ENCODE measurements at places on chromosomes 12 and 14.

GRCh38 chr12:89073027-89073398 lies 279.3 kb downstream of the DUSP6 start:
- no peak for DNase-seq

DNA sequence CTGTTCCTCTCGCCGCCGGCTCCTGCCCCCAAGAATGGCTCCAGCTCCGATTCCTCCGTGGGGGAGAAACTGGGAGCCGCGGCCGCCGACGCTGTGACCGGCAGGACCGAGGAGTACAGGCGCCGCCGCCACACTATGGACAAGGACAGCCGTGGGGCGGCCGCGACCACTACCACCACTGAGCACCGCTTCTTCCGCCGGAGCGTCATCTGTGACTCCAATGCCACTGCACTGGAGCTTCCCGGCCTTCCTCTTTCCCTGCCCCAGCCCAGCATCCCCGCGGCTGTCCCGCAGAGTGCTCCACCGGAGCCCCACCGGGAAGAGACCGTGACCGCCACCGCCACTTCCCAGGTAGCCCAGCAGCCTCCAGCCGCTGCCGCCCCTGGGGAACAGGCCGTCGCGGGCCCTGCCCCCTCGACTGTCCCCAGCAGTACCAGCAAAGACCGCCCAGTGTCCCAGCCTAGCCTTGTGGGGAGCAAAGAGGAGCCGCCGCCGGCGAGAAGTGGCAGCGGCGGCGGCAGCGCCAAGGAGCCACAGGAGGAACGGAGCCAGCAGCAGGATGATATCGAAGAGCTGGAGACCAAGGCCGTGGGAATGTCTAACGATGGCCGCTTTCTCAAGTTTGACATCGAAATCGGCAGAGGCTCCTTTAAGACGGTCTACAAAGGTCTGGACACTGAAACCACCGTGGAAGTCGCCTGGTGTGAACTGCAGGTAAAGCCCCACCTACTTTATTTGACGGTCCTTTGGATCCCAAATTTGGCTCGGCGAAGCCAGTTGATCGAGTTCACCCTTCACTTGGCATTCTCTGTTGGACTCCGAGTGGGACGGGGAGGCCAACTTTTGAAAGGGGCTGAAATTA lies 1.5 kb downstream of the WNK1 start:
- no peak for DNase-seq

GRCh38 chr12:129830796-129831195 lies 73.0 kb downstream of the TMEM132D start:
- DNase-seq, result no peak

DNA sequence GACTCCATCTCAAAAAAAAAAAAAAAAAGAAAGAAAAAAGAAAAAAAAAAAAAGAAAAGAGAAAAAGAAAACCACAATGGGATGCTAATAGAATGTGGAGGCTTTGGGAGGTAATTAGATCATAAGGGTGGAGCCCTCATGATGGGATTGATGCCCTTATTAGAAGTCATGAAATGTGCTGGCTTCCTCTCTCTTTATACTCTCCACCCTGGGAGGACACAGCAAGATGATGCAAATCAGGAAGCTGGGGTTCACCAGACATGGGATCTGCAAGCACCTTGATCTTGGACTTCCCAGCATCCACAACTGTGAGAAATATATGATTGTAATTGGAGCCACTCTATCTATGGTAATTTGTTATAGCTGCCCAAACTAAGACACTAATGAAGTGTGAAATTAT lies 13.4 kb upstream of the DRAM1 start:
- DNase-seq, result no peak

DNA sequence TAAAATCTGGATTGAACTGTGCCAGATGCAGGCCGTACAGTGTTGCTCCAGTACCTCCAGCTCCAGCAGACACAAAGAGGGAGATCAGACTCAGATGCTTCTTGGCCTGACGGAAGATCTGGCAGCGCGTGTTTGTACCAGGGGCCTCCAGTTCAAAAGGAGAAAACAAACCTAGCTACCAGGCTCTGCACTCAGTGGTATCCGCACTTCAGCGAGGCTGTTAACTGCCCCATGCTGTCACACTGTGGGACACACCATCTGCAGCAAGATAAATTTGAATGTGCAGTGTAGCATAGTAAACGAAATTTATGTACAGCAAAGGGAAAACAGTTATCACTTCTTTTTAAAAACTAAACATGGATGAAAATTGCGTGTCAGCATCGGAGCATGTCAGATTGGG lies 5.1 kb downstream of the DYNC1H1 start:
- DNase-seq, result no peak

GRCh38 chr12:54522243-54522642 lies 24.7 kb downstream of the NCKAP1L start:
- DNase-seq, result no peak

- DNase-seq, result no peak
These were observed 123.1 kb downstream of the NUAK1 start for GRCh38 chr12:106015646-106016045.
